Fibroblast of gingiva (primary cell): ENCODE measurements at places on chromosomes 12 and 14.

DNA sequence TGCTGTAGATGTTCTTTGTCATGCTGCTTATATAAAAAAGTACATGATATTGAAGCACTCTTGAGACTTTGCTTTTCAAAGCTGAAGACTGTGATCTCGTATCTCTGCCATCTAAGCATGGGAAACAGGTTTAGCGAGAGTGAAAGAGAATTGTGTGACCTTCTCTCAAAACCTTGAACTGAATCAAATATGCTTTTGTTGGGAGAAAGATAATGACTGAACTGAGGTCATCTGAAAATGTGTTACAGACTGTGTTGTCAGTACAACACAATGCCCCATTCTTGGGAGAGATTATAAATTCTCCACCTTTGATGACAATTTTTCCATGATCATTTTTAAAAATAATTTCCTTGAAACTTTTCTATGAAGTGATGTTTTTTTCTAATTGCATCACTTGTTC, 272.1 kb upstream of the SEL1L start:
- DNase-seq, result no peak

- peak; percentile 46 for DNase-seq
Measured at GRCh38 chr14:76386944-76387782, 11.2 kb downstream of the ESRRB start.

- DNase-seq, result peak; percentile 82
Measured at GRCh38 chr12:22312336-22312735, 22.2 kb downstream of the ST8SIA1 start.

GRCh38 chr12:117671734-117672133, 297.1 kb downstream of the KSR2 start:
- no peak for DNase-seq

DNA sequence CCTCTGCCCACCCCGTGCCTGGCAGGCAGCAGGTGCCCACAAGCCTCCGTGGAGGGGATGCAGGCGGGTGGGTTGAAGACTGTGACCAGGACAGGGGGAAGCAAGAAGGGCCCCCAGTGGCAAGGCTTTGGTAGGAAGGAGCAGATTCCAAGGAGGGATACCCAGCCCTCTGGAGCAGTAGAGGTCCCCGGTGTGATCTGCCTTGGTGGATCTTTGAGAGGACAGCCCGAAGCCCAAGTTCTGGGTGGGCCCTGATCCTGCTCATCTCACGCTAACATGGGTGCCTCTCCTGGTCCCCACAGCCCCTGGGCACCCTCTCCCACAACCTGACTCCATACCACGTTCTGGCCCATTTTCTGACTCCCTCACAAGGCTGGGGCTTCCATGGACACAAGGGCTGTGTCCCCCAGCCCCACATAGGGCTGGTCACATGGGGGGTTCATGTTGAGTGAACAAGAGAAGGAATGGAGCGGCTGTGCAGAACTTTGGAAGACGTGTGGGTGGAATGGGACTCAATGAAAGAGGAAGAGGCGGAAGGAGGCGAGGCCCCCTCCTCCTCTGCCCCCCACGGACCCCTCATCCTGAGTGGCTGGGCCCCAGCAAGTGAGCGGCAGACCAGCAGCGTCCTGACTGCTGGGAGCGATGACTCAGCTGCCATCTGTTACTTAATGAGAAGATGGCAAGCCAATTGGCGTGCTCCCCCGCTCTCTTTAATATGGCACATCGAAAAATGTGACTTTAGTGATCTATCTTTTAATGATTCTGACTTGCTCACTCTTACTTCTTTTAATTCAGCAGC, 77.0 kb upstream of the BCL11B start:
- no peak for DNase-seq

DNA sequence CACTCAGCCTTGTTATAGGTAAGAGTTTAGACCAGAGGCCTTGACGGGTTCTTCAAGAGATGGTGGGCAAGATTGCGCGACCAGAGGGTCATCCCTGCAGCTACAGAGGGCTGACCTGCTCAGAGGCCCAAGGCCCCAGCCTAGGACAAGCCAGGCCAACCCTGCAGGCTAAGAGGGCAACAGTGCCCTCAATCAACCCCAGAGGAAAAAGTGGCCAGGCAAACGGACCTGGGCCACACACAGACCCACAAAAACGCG, 1.3 kb downstream of the SSH1 start:
- no peak for DNase-seq

GRCh38 chr12:63893170-63893569, 48.7 kb downstream of the SRGAP1 start:
- no peak for DNase-seq

- peak; percentile 17 for DNase-seq
Measured at GRCh38 chr12:7241404-7242005, 52.0 kb downstream of the PEX5 start.

DNA sequence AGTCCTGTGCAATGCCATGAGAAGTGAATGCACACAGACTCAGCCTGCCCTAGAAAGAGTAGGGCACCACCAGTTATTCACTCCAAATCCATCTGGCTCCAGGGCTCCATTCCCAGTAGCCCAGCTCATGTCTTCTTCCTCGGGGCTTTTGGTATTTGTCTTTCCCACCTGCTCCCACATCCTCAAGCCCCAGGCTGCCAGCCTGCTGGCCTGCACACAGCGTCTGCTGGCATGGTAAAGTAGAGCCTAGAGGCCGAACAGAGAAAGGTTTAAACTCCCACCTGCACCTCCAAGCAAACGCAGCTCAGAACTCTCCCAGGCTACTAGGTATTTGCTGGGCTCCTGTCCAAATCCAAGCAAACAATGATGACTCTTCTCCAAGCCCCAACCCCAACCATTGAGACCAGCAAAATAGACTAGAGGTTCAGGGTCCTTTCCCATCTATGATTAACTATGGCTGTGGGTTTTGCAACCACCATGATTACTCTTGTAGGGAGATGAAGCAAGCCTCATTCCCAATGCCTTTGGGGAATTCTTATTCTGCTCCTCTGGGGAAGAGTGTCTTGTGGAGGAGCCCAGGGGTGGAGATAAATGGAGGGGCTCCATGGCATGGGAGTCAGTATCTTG, 5.2 kb upstream of the VDR start:
- no peak for DNase-seq

DNA sequence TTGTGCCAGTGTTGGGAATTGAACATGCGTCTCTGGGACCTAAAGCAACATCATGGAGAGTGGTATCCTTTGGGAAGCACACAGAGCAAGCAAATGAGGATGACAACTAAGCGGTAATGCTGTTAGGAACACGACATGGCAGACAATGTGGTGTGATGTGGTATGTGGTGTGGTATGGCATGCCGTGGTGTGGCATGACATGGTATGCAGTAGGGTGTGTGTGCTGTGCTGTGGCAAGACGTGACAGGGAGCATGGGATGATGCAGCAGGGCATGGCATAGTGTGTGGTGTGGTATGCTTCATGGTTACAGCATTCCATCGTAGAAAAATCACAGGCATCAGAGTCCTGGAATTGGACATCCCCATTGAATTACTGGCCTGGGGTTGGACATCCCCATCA, 108.7 kb downstream of the RTN1 start:
- no peak for DNase-seq

DNA sequence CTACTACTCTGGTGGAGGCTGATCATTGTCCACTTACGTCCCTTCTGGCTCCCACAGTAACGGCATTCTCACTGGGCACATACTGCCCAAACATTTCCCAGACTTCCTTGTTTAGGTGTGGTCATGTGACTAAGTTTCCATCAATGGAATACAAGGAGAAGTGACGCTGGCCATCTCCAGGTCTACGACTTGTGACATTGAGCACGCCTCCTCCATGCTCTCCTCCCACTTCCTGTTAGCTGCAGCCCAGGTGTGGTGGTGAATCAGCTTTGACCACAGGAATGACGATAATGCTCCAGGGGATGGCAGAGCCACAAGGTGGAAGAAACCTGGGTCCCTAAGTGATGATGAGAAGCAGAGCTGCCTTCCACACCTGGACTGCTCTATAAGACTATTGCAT, 6.0 kb upstream of the SLC24A4 start:
- DNase-seq, result no peak

DNA sequence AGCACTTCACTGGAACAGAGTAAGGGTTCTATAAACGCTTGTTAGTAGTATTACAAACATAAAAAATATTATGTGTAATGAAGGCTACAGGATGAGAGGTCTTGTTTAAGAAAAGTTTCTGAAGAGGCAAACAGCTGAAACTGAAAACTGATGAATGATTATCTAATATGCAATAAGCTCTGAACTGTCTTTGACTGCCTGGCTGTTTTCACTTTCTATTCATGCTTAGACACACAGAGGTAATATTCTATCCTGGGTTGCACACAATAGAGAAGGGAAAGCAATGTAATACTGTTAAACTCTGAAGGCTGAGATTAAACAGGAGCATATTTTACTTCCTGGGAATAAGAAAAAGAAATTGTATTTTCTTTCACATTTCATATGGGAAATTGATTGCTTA, 251.3 kb downstream of the ALX1 start:
- no peak for DNase-seq

GRCh38 chr14:90813442-90813841, 2.8 kb downstream of the TTC7B start:
- DNase-seq, result no peak

GRCh38 chr14:100708425-100709288, 18.0 kb upstream of the DLK1 start:
- no peak for DNase-seq

- DNase-seq, result no peak
Measured at GRCh38 chr12:8559676-8560075, 19.0 kb upstream of the CLEC4E start.
